ENCODE measurements at places on chromosomes 13 and 19. TPM values are rescaled to one million over a fixed set of nuclear protein-coding genes. Genes with fewer than 3 reads are reported as not detected.

- DNase-seq = no peak
These were observed 38.3 kb downstream of the MRPS31 start for GRCh38 chr13:40732658-40733057.

Gene CALR3
- not detected for total RNA-seq

DNA sequence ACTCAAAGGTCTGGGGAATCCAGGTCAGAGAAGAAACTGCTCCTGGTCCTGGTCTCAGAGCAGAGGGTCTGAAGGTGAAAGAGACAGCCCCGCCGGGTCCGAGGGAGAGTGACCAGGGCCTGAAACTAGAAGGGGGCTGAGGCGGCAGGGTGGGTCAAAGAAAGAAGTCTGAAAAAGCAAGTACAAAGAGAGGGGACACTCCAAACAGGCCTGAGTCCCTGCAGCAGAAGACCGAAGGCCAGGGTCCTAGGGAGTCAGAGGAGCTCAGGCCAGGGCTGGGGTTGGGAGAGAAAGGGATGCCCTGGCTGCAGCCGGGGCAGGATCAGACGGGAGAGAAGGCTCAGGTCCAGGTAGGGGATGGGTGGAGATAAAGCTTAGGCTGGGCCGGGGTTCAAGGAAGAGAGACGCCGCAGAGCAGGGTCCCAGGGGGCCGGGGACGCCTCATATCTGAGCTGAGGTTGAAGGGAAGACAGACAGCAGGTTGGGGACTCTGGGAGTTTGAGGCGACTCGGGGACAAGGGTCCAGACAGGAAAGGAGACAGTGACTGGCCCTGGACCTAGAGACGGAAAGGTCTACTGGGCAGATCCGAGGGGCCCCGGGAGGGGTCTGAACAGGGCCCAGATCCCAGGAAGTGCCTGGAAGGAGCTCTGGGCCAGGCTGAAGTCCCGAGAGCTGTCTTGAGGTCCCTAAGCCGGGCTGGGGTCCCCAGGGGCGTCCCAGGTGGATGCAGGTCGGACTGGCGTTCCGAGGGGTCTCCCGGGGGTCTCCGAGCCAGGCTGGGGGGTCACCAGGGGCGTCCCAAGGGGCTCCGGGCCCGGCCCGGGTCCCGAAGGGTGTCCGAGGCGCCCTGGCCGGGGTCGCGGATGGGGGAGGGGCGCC is 795 bp downstream of the MLLT1 start:
- no peak for DNase-seq

GRCh38 chr13:60139272-60139671 is 24.5 kb downstream of the DIAPH3 start:
- no peak for DNase-seq

DNA sequence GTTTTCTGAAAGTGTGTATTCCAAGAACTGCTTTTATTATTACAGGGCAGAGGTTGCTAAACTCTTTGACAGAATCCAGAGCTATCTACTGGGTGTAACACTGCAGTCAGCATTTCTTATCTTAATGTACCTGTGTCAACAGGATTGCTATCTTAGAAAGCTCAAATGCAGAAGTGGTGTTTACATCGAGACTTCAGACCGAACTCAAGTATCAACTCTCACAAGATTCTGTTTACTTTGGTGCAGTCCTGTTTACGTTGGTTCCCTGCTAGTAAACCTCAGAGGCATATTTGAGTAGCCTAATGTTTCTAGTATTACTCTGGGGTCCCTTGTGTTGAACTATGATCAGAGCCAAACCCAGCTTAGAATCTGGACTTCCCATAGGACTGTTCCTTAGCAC is 20.5 kb downstream of the SLC15A1 start:
- no peak for DNase-seq

Gene CEACAM4
- not detected for total RNA-seq

Gene SLC10A2
- total RNA-seq = not detected
